ENCODE measurements at places on chromosomes 1 and 21. TPM values are rescaled to one million over a fixed set of nuclear protein-coding genes. Genes with fewer than 3 reads are reported as not detected.

The SPRR4 gene
- total RNA-seq = not detected

The F5 gene
- not detected for total RNA-seq

GRCh38 chr1:36673202-36673601 is 190.5 kb upstream of the CSF3R start:
- no peak for DNase-seq

DNA sequence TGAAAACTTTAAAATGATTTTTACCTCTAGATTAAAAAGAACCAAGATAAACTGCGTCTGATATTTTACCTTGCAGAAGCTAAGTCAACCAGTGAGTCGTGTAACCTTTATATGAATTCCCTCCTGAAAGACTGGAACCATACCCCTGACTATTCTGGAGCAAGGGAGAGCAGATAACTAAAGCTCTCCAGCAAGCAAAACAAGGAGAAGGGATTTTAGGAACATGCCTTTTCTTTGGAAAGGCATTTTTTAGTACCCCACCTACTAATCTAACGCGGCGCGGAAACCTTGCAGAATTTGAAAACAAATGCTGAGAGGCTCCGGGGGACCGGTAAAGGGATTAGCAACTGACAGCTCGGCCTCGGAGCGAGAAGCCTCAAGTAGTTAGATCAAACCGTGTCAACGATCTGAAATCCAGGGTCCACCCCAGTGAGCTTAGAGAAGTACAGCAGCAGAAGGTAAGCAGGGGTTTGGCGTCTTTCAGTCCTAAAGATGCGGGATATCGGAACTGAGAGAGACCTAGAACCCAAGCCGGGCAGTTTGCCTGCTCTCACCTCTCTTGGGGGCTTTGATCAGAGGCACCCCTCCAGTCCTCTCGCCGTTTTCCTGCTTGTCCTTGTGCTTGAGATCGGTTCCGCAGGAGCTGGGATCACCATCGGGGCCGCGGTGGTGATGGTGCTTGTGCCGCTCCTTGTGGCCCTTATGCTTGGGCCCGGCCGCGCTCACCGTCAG is 954 bp downstream of the RSBN1 start:
- peak; percentile 23 for DNase-seq

DNA sequence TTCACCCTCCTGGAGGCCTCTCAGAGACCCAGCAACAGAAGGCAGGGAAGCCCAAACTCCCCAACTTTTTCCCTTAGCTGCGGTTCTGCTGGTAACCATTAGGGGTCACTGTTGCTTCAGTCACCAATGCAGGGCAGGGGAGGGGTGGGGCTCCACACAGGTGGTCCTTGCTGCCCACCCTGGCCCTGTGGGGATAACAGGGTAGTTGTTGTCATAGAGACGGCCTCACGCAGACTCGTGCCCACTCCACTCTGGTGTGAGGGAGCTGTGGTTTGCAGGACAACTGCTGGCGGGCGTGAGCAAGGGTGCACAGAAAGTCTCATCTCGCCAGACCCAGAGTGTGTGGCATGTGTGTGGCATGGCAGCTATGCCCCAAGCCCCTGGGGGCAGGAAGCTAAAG is 19.9 kb downstream of the INSRR start:
- DNase-seq = no peak
